Airway epithelial cell (primary cell): ENCODE measurements at places on chromosomes 6 and 20. TPM values are rescaled to one million over a fixed set of nuclear protein-coding genes. Genes with fewer than 3 reads are reported as not detected.

The MCHR2 gene
- not detected in 2 replicates for total RNA-seq

The LY86 gene
- not detected in 2 replicates for total RNA-seq

The SCRT2 gene
- not detected in 2 replicates for total RNA-seq

The TCP11 gene
- total RNA-seq: not detected in 2 replicates

The FOXS1 gene
- total RNA-seq: not detected in 2 replicates

The PRL gene
- not detected in 2 replicates for total RNA-seq

The PNLDC1 gene
- total RNA-seq: 0.14 TPM in 2 replicates

The RIPPLY2 gene
- not detected in 2 replicates for total RNA-seq

The PTCHD4 gene
- total RNA-seq: 0.98 and 1.6 TPM in 2 replicates

The MAK gene
- total RNA-seq: 0.07 TPM in 1 of 2 replicates, not detected in the other

The TRDN gene
- total RNA-seq: not detected in 2 replicates

The CRISP2 gene
- total RNA-seq: not detected in 2 replicates

The ARG1 gene
- total RNA-seq: not detected in 2 replicates

The MMP24 gene
- total RNA-seq: not detected in 2 replicates

The SUN5 gene
- not detected in 2 replicates for total RNA-seq

The TAGAP gene
- total RNA-seq: 0.07 and 0.42 TPM in 2 replicates

The CNR1 gene
- not detected in 2 replicates for total RNA-seq

The SLC25A27 gene
- total RNA-seq: 3.1 TPM in 2 replicates

The RAD21L1 gene
- not detected in 2 replicates for total RNA-seq

The TMEM74B gene
- 0.14 TPM in 1 of 2 replicates, not detected in the other for total RNA-seq

The HLA-DQA1 gene
- not detected in 2 replicates for total RNA-seq

The DST gene
- 271 and 345 TPM in 2 replicates for total RNA-seq

The OR2J3 gene
- not detected in 2 replicates for total RNA-seq

The PSORS1C1 gene
- total RNA-seq: 0.37 and 1.7 TPM in 2 replicates

The ZNF184 gene
- 2.6 and 3.5 TPM in 2 replicates for total RNA-seq

The PI16 gene
- not detected in 2 replicates for total RNA-seq

The SPINT3 gene
- total RNA-seq: not detected in 2 replicates

The CITED2 gene
- total RNA-seq: 23.7 and 34.4 TPM in 2 replicates

The GDAP1L1 gene
- total RNA-seq: not detected in 2 replicates

The MTFR2 gene
- total RNA-seq: 5.1 and 9.1 TPM in 2 replicates

The MACROD2 gene
- 0.92 TPM in 1 of 2 replicates, not detected in the other for total RNA-seq

The MBOAT1 gene
- 1.8 and 5.4 TPM in 2 replicates for total RNA-seq

The MYLK4 gene
- total RNA-seq: 0.21 TPM in 1 of 2 replicates, not detected in the other

The RAET1L gene
- total RNA-seq: 23.0 and 27.2 TPM in 2 replicates

The FAM50B gene
- 3.3 and 5.6 TPM in 2 replicates for total RNA-seq

The SAMD3 gene
- not detected in 2 replicates for total RNA-seq
